HuH-7.5 (cell line): ENCODE measurements at places on chromosomes 12 and 14.

DNA sequence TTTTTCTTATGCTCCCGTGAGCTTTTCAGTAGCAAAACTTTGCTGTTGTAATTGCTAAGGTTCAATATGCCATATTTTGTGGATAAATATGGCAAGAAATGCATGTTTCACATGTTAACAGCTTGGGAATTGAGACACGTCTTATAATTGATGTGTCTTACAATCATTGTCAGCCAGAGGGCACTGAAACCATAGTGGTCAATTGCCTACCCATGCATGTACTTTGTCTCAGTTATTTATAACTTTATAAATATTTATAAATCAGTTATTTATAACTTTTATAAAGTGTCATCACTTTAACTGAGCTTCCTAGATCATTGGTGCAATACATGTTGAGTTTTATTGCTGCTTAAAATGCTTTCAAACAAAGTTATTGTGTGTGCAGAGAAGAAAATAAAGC is 82.0 kb downstream of the CATSPERB start:
- DNase-seq: peak; percentile 12

- DNase-seq: no peak
These were observed 362.9 kb downstream of the RAD51B start for GRCh38 chr14:68182492-68182891.

- no peak for DNase-seq
These were observed 276.2 kb downstream of the EMP1 start for GRCh38 chr12:13472690-13473089.

- no peak for DNase-seq
These were observed 35.6 kb upstream of the CMKLR1 start for GRCh38 chr12:108374596-108375320.

DNA sequence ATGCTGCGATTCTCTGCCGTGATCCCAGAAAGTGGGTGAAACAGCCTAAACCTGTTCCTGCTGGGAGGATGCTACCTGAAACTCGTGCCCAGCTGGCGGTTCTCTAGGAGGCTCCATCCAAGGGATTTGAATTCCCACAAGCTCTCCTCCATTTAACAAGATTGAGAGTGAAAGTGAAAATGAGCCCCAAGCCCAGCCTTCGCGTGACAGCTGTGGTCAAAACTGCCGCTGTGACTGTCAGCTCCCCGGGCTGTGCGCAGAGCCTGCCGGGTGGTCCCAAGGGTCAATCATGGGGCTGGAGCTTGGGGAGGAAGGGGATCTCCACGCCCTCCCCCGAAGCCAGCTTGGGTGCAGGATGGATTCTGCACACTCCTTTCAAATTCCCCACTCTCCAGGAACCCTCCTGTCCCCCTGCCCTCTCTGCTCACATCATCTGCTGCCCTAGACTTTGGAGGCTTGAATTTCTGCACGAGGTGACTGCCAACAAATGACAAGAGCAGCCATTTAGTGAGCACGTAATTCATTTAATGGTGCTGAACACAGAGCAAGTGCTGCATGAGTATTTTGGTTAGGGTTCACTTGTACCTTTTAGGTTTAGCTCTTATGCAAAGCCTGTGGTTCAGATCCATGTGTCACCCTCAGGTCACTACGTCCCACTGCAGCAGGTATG is 5.3 kb downstream of the ASB2 start:
- no peak for DNase-seq

GRCh38 chr12:127538316-127538715 is 728.7 kb upstream of the TMEM132C start:
- no peak for DNase-seq

DNA sequence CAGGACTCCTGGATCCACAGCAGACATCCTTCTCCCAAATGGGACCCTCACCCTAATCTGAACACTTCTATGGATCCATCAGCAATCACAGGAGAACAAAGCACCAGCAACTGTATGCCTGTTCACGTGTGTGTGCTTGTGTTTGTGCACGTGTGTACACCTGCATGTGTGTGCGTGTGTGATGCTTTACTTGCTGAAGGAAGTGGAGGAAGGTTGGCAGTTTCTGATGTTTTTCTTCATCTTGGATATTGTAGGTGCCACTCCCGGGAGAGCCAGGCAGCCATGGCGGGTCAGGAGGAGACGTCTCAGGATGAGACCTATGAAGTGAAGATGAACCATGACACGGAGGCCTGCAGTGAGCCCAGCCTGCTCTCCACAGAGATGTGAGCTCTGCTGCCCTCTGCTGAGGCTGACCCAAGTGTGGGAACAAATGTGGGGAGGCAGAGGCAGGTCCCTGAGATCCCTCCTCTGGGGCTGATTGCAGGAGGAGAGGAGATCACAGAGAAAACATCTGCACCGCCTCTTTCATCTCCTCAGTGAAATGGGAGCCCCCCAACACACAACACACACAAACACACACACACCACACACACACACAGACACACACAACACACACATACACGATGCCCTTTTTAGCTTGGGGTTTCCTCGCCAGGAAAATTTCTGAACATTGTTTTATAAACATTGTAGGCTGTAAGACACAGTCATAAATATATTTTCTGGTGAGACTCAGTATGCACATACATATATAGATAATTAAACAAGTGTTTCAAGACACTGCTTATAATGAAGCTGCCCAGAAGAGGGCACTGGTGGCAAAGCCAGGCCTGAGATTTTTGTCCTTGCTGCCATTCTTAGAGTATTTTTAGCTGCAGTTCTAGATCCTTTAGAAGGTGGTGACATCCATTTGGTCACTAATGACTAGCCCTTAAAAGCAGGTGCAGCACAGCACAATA is 112.2 kb upstream of the FKBP4 start:
- DNase-seq: no peak
